ENCODE measurements at places on chromosomes 7 and 10. TPM values are rescaled to one million over a fixed set of nuclear protein-coding genes. Genes with fewer than 3 reads are reported as not detected.

GRCh38 chr7:82821037-82821436 lies 341.6 kb downstream of the PCLO start:
- H3K4me1 ChIP-seq: no peaks in the 10 kb centered on the region
- no peaks in the 10 kb centered on the region for H3K36me3 ChIP-seq
- no peaks in the 10 kb centered on the region for H3K27me3 ChIP-seq

DNA sequence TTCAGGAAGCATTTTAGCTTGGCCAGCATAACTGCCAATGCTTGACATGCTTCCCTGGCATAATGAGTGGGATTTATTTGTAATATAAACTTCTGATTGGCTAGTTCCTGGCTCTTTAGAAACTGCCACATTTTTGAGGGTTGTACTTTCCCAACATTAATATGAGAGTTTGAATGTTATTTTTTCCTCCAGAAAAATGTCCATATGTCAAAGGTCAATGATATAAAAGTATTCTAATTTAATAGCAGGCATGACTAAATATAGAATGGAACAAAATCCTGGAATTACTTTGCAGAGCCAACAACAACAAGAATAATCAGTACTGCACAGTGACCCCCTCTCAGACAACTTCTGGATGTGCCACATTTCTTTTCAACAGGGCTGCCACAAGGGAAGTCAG lies 352.6 kb downstream of the PRPF18 start:
- no peak for DNase-seq
- no peaks in the 10 kb centered on the region for H3K36me3 ChIP-seq
- H3K27me3 ChIP-seq: no peaks in the 10 kb centered on the region
- no peak overlapping the region for H3K4me3 ChIP-seq
- no peak overlapping the region for H3K27ac ChIP-seq
- H3K4me1 ChIP-seq: no peaks in the 10 kb centered on the region

DNA sequence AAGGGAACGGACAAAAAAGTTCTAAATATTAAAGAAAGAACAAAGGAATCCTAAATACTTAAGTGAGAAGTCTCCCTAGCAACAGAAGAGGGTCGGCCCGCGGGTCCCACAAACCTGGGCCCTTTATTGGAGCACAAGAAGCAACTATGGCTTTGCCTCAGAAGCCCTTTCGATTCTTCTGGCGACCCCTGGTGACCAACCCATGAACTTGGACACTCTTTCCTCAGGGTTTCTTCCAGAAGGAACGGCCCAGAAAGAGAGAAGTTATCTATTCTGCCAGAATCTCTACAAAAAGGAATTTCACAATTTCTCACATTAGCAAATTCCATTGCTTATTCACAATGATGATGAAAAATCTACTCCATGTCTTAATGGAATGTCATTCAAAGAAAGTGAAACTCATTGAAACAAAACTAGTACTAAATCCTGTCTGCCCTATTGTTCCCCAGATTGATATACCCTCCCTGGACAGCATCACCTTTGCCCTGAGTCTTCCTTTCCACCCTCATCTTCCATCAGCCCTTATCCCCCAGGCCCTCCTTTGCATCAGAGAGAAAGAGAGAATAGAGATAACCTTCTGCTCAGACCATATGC lies 43.7 kb downstream of the CPVL start:
- no peak overlapping the region for H3K4me3 ChIP-seq
- no peaks in the 10 kb centered on the region for H3K27me3 ChIP-seq
- peak; percentile 46 for DNase-seq
- no peaks in the 10 kb centered on the region for H3K36me3 ChIP-seq
- no peak overlapping the region for H3K27ac ChIP-seq

- no peak overlapping the region for H3K27ac ChIP-seq
- H3K4me3 ChIP-seq: no peak overlapping the region
- H3K36me3 ChIP-seq: no peaks in the 10 kb centered on the region
- no peak for DNase-seq
These were observed 9.3 kb downstream of the ADD3 start for GRCh38 chr10:110017052-110017451.

GRCh38 chr10:44393834-44394547 lies 9.1 kb upstream of the CXCL12 start:
- DNase-seq: no peak
- H3K36me3 ChIP-seq: no peaks in the 10 kb centered on the region
- no peaks in the 10 kb centered on the region for H3K27me3 ChIP-seq
- no peak overlapping the region for H3K27ac ChIP-seq
- H3K4me3 ChIP-seq: no peak overlapping the region
- no peaks in the 10 kb centered on the region for H3K4me1 ChIP-seq

- H3K4me3 ChIP-seq: no peak overlapping the region
- H3K4me1 ChIP-seq: no peaks in the 10 kb centered on the region
- no peak overlapping the region for H3K27ac ChIP-seq
- H3K27me3 ChIP-seq: no peaks in the 10 kb centered on the region
- no peak for DNase-seq
These were observed 43.7 kb downstream of the PCLO start for GRCh38 chr7:83119026-83119382.

- H3K36me3 ChIP-seq: no peaks in the 10 kb centered on the region
- peak overlapping the region; percentile 68 for H3K4me3 ChIP-seq
- H3K27me3 ChIP-seq: no peaks in the 10 kb centered on the region
- no peaks in the 10 kb centered on the region for H3K4me1 ChIP-seq
These were observed 35.1 kb upstream of the SRRM3 start for GRCh38 chr7:76166404-76167255.

- no peak overlapping the region for H3K4me3 ChIP-seq
- DNase-seq: no peak
- H3K27me3 ChIP-seq: no peaks in the 10 kb centered on the region
- H3K27ac ChIP-seq: no peak overlapping the region
- H3K36me3 ChIP-seq: no peaks in the 10 kb centered on the region
- H3K4me1 ChIP-seq: no peaks in the 10 kb centered on the region
These were observed 230.5 kb downstream of the TCF7L2 start for GRCh38 chr10:113180401-113181154.

DNA sequence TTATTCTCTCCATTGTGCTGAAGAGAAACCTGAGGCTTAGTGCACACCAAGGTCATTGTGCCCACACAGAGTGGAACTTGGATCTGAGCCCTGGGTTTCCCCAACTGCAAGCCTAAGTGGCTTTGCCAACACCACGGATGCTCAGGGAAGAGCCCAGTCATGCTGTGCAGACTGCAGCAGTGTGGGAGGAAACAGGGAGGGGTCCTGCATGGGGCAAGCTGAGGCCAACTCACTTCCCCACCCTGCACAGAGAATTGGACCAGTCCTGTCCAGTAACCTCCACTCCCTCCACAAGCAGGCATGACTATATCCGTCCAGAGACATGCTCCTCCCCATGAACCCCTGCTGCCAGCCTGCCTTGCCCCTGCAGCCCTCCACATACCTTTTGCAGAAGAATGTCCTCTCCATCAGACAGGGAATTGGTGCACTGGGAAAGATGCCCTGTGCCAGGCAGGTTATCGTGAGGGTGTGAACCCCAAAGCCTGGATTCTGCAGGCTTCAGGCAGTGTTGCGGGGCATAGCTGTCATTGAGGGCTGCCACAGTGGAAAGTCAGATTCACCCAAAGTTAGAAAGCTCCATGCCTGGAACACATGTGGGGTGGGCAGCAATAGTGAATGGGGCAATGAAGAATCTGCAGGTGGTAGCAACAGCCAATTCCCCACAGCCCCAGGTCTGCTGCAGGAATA lies 44.9 kb downstream of the DRGX start:
- no peak for DNase-seq
- no peaks in the 10 kb centered on the region for H3K4me1 ChIP-seq
- no peaks in the 10 kb centered on the region for H3K36me3 ChIP-seq
- H3K27ac ChIP-seq: no peak overlapping the region
- no peaks in the 10 kb centered on the region for H3K27me3 ChIP-seq
- no peak overlapping the region for H3K4me3 ChIP-seq

GRCh38 chr10:78785066-78785465 lies 283.7 kb upstream of the ZMIZ1 start:
- H3K4me1 ChIP-seq: peaks cover 8% of the 10 kb centered on the region
- H3K27ac ChIP-seq: peak overlapping the region; percentile 7
- no peaks in the 10 kb centered on the region for H3K27me3 ChIP-seq
- no peaks in the 10 kb centered on the region for H3K36me3 ChIP-seq
- no peak overlapping the region for H3K4me3 ChIP-seq
- DNase-seq: no peak

DNA sequence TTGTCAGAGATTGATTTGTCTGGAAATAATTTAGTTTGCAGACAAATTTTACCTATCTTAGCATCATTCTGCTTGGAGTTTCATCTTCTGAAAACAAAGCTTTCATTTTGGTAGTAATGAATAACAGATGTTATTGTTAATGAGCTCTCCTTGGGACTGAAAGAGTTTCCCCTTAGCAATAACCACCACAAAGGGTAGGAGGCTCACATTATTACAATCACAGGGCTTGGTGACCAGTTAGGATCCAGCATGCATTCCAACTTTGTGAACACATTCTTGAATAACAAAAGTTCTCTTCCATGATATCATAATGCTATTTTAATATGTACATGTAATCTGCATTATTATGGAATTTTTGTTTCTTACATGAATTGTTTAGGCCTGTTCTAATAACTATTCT lies 148.8 kb upstream of the VWC2 start:
- H3K27ac ChIP-seq: no peak overlapping the region
- DNase-seq: no peak
- no peaks in the 10 kb centered on the region for H3K4me1 ChIP-seq
- no peaks in the 10 kb centered on the region for H3K27me3 ChIP-seq

DNA sequence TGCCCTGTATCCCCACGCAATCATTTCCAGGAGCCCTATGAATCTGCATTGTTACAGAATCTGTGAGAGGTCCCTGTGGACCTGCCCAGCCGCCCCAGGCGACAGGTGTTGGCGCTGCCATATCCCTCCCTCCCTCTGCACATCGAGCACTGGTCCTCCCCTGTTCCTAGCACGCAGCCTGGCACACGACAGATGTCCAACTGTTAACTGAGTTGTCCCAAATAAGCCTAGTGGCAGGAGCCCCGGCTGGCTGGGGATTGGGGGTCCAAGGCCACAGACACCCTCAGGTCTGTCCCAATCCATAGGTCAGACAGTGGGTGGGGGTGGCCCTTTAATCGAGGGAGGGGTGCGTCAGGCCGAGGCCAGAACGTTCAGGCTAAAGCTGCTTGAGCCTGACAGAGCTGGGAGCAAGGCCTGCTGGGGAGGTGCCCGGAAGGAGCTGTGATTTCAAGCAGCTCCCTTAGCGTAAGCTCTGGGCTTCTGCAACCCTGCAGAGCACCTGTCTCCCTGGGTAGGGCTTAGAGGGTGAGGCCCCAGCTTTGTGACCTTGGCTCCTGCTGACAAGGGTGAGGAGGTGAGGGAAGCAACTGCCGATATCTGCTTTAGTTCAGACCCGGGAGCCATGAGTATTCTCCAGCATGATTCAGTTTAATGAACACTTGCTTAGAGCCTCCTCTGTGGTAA lies 40.1 kb downstream of the ADRA2A start:
- H3K4me1 ChIP-seq: no peaks in the 10 kb centered on the region
- no peak overlapping the region for H3K4me3 ChIP-seq
- no peak for DNase-seq
- H3K36me3 ChIP-seq: no peaks in the 10 kb centered on the region
- no peak overlapping the region for H3K27ac ChIP-seq

DNA sequence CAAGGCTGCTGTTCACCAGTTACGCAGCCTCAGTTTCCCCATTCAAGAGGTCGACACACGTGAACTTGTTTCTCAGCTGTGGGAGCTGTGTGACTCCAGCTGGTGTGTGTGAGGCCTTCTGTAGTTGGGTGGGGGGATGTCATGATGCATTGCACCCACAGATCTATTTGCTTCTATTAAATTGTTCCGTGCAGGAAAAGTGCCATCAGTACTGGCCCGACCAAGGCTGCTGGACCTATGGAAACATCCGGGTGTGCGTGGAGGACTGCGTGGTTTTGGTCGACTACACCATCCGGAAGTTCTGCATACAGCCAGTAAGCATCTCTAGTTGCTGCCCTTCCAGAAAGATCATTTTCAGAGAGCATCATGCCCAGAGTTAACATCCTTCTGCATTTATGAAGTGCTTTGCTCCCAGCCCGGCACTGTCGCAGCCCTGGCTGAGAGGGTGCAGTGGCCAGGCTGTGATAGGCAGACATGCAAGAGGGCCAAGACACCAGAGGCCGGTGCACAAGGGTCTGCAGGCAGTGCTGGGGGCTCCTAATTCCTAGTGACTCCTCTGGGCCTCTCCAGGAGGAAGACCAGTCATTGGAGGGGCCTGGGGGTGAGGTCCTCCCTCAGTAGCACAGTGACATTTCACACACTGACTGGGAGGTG lies 60.2 kb downstream of the MKI67 start:
- H3K36me3 ChIP-seq: no peaks in the 10 kb centered on the region
- H3K27ac ChIP-seq: no peak overlapping the region
- no peak overlapping the region for H3K4me3 ChIP-seq
- H3K27me3 ChIP-seq: no peaks in the 10 kb centered on the region
- DNase-seq: no peak

DNA sequence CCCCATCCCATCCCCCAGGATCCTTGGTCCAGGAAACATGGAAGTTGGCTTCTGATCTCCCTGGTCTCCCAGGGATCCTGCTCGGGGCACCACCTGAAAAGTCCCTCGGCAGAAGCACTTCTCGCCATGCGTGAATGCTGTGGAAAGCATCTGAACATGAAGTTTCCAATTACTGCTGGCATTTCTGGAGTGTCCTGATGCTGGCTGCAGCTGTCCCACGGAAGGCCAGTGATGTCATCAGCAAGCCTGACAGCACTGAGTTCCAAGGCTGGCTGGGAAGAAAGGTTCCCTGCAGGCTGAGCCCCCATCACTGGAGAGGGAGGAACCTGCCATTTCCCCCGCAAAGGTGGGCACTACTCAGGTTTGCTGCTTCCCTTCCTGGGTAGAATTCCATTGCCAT lies 71.4 kb downstream of the KCNMA1 start:
- H3K4me3 ChIP-seq: no peak overlapping the region
- peak; percentile 82 for DNase-seq
- peak overlapping the region; percentile 73 for H3K27ac ChIP-seq
- peaks cover 31% of the 10 kb centered on the region for H3K4me1 ChIP-seq

The SH2D4B gene
- not detected for total RNA-seq

The CASP2 gene
- 4.8 TPM for total RNA-seq

The POU6F2 gene
- total RNA-seq: not detected

The COL1A2 gene
- total RNA-seq: 43.6 TPM

The PRTFDC1 gene
- total RNA-seq: 0.31 TPM

The ING3 gene
- total RNA-seq: 9.9 TPM

The TRDMT1 gene
- total RNA-seq: 4.7 TPM
